ENCODE measurements at places on chromosomes 1 and 21.

DNA sequence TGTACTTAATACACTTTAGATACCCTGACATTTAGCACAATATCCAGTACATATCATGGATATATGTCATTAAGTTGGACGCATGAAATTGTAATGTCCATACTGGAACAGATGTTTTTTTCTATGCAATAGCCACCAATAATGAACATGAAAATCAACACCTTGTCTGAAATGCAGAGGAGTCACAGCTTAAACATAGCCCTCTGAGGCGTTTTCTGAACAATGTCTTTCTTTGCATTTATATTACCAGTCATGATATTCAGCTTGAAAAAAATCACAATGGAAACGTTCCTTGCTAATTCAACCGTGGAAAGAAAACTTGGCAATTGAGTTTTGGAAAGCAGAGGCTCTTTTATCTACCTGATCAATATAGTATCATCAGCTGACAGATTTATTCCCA lies 86.7 kb upstream of the COL11A1 start:
- DNase-seq, result no peak

- no peak for DNase-seq
These were observed 164.5 kb upstream of the BEND5 start for GRCh38 chr1:48940962-48941732.

GRCh38 chr1:35706846-35707600 lies 11.7 kb downstream of the C1orf216 start:
- peak; percentile 43 for DNase-seq

- no peak for DNase-seq
These were observed 4.8 kb upstream of the SRP9 start for GRCh38 chr1:225772848-225773247.

GRCh38 chr1:178684542-178685000 lies 40.5 kb upstream of the RALGPS2 start:
- DNase-seq, result no peak

- no peak for DNase-seq
These were observed 55.0 kb upstream of the PTGFRN start for GRCh38 chr1:116854716-116855115.

DNA sequence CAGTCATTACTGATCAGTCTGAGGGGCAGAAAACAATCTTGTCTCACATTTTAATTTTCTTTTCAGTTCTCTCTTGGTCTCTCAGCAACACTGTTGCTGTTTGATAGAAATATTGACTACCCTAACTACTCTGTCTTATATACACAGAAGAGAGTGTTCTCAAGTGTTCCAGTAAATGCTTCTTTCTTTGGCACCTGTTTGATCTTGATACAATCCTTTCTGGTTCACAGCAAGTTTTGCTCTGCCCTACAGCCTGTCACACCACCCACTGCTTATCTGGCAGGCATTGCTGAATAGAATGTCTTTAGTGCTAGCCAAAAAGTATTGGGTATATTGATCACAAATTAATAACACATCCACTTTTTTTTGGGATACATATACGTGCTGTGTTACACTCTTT lies 75.7 kb upstream of the WLS start:
- no peak for DNase-seq

GRCh38 chr1:151419819-151420218 lies 20.4 kb downstream of the PSMB4 start:
- DNase-seq, result no peak

All from CD4-positive, alpha-beta T cell treated with Interleukin-6 for 4 hours (primary cell).